ENCODE measurements at places on chromosomes 7 and 10. TPM values are rescaled to one million over a fixed set of nuclear protein-coding genes. Genes with fewer than 3 reads are reported as not detected.

TLX1 gene
- total RNA-seq: not detected

SNX10 gene
- total RNA-seq: 103 TPM

FRMPD2 gene
- total RNA-seq: 18.7 TPM

CALHM1 gene
- 0.23 TPM for total RNA-seq

FXYD4 gene
- total RNA-seq: not detected

NKX1-2 gene
- 1.8 TPM for total RNA-seq

CACNA2D1 gene
- total RNA-seq: 118 TPM

ALOX5 gene
- total RNA-seq: 3.2 TPM

TAS2R60 gene
- not detected for total RNA-seq

PSMC2 gene
- total RNA-seq: 102 TPM

FANK1 gene
- total RNA-seq: 11.3 TPM

ERVW-1 gene
- total RNA-seq: not detected

TMEM213 gene
- total RNA-seq: not detected

DDC gene
- 4.8 TPM for total RNA-seq

PDGFA gene
- total RNA-seq: 52.6 TPM

GPR141 gene
- not detected for total RNA-seq

PILRB gene
- total RNA-seq: 14.5 TPM

SORCS3 gene
- 25.8 TPM for total RNA-seq

PTF1A gene
- not detected for total RNA-seq

ABCA13 gene
- total RNA-seq: 0.92 TPM

WDFY4 gene
- 1.6 TPM for total RNA-seq

SORCS1 gene
- 30.2 TPM for total RNA-seq

NPFFR1 gene
- 5.1 TPM for total RNA-seq

TMEM270 gene
- total RNA-seq: not detected

SAP25 gene
- not detected for total RNA-seq

LIPK gene
- total RNA-seq: not detected

IFIT1 gene
- total RNA-seq: 17.1 TPM

MEOX2 gene
- 0.23 TPM for total RNA-seq

EGR2 gene
- 1.2 TPM for total RNA-seq
